RPMI7951 (cell line): ENCODE measurements at places on chromosomes 4 and X.

- DNase-seq = peak; percentile 50
Observed at GRCh38 chrX:110920991-110921390, 125.4 kb upstream of the CHRDL1 start.

- DNase-seq = peak; percentile 31
Observed at GRCh38 chrX:100895365-100896075, 21.4 kb upstream of the NOX1 start.

DNA sequence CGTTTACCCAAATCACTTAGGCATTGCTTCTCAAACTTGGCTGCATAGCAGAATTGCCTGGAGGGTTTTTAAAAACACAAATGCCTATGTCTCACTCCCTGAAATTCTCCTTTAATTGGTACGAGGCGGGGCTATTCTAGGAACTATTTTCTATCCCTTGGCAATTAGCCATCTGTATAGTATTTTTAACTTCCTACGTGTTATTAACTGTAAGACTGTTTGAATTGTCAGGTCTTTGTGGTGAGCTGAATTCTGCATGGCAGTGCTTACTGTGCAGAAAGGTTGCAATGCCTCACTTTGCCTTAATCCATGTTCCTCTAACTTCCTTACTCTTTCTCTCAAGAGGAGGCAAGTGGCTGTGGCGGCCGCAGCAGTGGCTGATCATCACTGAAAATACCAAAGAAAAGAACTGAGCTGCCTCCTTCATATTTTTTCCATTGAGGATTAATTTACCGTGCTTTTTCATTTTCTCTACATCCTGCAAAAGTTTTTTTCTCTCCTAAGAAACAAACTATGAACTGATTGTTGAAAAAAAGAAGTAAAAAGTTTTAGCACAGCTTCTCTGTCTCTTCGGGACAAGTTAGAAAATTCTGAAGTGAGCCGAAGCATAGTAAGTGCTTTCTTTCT is at the start of gene SHROOM3:
SHROOM3 (plus strand) TSS at position 329 of the 627 bp plus-strand sequence. CDS start 824 bp downstream, outside the sequence.
- peak; percentile 61 for DNase-seq

GRCh38 chr4:51880016-51880915 is 37.3 kb downstream of the DCUN1D4 start:
- DNase-seq = no peak

DNA sequence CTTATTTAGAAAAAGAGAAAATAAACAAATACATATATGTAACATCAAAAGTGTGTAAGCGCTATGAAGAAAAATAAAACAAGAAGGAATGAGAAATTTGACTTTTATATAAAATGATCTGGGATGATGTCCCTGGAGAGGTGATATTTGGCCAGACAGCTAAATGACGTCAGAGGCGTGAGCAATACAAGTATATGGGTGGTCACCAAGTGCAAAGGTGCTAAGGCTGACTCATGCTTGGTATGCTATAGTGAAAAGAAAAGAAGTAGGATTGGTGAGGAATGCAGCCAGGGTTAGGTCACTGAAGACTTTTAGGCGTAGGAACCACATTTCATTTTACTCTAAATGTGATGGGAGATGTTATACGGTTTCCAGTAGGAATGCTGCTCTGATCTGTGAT is 1049.1 kb upstream of the TENM3 start:
- no peak for DNase-seq
